Activated naive CD8-positive, alpha-beta T cell treated with anti-CD3 and anti-CD28 coated beads for 36 hours (primary cell): ENCODE measurements at places on chromosomes 5 and 9. TPM values are rescaled to one million over a fixed set of nuclear protein-coding genes. Genes with fewer than 3 reads are reported as not detected.

DNA sequence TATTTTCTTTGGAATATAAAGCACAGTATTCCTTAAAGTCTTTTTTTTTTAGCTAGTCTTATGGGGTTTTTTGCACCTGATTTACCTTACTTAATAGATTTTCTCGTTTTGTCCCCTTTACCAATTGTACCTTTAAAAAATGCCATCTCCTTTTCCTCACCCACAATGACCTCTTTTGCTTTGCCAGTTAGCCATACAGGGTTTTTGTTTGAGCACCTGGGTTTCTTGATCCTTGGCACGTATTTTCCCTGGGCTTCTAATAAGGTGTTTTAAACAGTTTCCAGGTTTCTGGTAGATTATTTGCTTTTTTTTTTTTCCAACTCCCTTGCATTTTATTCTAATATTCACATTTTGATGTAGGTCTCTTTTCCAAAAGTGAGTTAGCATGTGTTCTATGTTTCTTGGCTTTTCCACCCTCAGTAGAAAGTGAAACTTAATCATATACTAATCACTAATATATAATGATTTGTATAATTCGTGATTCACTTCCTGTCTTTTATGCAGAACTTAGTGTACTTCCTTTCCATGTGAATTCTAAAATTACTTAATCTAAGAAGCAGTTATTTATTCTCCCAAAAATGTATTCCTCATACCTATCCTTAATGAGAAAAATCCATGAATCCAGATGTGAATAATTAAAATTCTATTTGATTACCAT, 673.9 kb upstream of the RGMB start:
- H3K27ac ChIP-seq, result no peak overlapping the region
- H3K36me3 ChIP-seq, result no peaks in the 10 kb centered on the region
- DNase-seq, result no peak
- H3K4me1 ChIP-seq, result no peaks in the 10 kb centered on the region
- no peak overlapping the region for H3K4me3 ChIP-seq

Gene ZDHHC11B
- not detected for total RNA-seq

Gene KIF4B
- not detected for total RNA-seq

GRCh38 chr5:95794070-95794516, 28.4 kb downstream of the GLRX start:
- peaks cover 4% of the 10 kb centered on the region for H3K4me1 ChIP-seq
- no peak for DNase-seq
- H3K27ac ChIP-seq, result no peak overlapping the region
- no peaks in the 10 kb centered on the region for H3K36me3 ChIP-seq
- no peak overlapping the region for H3K4me3 ChIP-seq

DNA sequence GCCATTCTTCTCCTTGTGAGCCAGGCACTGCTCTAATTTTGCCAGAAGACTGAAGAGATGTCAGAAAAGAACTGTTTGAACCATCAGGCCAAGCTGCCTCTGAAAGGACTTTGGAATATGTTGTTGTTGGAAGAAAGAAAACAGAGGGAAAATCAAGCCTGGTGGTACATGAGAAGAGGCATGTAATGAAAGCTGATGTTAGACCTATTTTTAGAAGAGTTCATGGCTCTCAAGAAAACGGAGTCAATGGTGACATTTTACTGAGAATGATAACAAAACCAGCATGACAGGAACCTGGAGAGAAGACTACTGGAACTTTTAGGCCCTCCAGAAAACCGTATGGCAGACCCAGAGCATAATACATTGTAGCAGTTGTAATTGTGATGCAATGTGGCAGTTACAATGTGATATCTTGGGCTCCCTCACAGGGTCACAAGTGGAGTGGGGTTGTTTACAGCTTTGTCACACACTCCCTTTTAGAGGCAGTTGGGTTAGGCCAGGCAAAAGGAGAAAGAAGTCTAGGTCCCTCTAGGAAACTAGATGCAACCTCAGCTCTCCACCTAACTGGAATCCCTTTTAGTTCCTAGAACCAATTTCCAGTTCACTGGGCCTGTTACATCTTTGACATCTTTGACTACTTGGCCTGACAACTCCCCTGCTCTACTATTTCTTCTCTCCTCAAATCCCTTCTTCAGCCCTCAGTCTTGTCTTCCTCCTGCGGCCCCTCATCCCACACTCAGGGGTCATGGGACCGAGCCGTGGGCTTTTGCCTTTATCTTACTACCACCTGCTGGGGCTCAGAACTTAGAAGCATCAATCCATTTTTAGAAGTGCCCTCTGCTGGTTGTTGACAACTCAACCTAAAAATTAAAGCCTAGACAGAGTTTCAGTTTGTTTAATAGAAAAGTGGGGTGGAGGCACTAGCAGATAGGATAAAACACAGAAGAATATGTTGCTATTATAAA, 61.2 kb upstream of the JAK2 start:
- peak overlapping the region; percentile 27 for H3K27ac ChIP-seq
- H3K4me1 ChIP-seq, result peaks cover 26% of the 10 kb centered on the region
- H3K27me3 ChIP-seq, result no peaks in the 10 kb centered on the region
- H3K4me3 ChIP-seq, result no peak overlapping the region

Gene IFNK
- not detected for total RNA-seq

DNA sequence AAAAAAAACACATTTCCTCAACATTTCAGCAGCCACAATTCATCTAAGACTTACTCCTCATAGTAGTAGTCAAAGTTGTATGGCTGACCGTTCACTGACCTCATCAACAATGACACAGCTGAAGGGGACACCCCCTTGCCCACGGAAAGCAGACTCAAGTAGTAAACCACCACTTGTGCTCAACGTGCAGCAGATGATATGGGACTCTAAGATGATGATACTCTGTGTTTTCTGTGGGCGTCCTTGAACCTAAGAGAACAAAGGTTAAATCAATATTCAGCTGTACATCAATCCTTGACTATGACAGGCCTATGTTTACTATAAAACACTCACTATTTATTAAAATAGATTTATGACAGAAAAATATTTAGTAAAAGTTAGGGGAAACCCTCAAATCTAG, 71.6 kb downstream of the SETX start:
- peaks cover 24% of the 10 kb centered on the region for H3K36me3 ChIP-seq
- H3K4me3 ChIP-seq, result no peak overlapping the region

DNA sequence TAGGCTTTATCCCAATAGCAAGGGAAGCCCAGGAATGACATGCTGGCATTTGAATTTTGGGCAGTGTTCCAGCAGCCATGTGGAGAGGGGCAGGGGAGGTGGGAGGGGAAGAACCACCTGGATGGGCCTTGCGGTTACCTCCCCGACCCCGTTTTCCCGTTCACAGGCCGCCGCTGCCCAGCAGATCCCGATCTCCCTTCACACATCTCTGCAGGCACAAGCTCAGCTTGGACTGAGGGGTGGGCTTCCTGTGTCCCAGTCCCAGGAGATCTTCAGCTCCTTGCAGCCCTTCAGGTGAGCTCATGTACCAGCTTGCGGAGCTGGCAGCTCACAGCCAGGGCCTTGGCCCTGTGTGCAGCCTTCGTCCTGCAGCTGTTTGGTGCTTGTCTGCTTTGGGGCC, 15.7 kb upstream of the POMT1 start:
- H3K4me1 ChIP-seq, result no peaks in the 10 kb centered on the region
- no peak for DNase-seq
- H3K27me3 ChIP-seq, result no peaks in the 10 kb centered on the region
